ENCODE measurements at places on chromosomes 4 and X.

GRCh38 chr4:53654300-53654758, 63.0 kb upstream of the LNX1 start:
- no peak for DNase-seq

GRCh38 chr4:57104706-57105560, 5.3 kb downstream of the IGFBP7 start:
- DNase-seq: no peak

DNA sequence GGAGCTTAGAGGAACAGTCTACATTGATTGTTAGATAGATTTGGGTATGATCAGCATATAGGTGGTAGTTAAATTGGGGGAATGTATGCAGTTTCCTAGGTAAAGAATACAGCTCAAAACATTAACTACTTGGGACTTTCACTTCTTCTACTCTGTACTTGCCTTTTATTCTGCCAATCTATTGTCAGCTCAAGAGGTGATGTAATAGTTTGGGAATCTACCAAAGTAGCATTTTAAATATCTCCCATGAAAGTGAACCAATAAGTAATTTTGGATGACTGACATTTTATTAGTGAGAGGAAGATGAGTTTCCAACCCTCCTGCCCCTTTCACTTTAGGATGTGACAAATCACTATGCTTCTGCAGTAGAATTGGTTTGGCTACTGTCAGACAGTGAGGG, 43.4 kb downstream of the NUDT6 start:
- DNase-seq: no peak

DNA sequence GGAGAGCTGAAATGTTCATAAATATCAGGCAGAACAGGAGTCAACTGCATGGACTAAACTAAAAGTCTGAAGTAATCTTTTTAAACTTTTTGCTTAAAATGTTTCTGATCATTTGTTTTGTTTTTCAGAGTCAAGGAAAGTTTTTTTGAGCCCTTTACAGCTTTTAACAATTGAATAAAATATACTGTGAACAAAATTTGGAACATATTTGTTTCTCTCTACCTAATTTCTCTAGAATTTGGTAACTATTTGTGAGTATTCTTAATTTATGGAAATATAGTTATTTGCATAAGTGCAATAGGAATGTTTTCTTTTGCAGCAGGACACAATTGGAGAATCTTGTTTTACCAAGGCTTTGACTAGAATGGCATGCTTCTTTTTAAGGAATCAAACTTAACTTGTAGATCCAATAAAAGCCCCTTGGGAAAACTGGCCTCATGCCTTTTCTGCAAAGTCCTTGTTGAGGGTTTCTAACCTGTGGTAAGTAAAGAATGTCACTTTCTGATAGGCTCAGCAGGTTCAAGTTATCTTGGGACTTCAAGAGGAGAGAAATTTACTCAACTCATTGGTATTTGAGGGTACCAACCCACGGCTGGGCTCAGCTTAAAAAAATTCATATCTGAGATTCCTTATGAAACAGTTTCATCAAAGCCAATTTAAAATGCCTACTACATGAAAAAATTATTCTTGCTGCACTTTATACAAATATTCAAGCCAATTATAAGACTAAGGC, 91.5 kb downstream of the UPRT start:
- DNase-seq: no peak

DNA sequence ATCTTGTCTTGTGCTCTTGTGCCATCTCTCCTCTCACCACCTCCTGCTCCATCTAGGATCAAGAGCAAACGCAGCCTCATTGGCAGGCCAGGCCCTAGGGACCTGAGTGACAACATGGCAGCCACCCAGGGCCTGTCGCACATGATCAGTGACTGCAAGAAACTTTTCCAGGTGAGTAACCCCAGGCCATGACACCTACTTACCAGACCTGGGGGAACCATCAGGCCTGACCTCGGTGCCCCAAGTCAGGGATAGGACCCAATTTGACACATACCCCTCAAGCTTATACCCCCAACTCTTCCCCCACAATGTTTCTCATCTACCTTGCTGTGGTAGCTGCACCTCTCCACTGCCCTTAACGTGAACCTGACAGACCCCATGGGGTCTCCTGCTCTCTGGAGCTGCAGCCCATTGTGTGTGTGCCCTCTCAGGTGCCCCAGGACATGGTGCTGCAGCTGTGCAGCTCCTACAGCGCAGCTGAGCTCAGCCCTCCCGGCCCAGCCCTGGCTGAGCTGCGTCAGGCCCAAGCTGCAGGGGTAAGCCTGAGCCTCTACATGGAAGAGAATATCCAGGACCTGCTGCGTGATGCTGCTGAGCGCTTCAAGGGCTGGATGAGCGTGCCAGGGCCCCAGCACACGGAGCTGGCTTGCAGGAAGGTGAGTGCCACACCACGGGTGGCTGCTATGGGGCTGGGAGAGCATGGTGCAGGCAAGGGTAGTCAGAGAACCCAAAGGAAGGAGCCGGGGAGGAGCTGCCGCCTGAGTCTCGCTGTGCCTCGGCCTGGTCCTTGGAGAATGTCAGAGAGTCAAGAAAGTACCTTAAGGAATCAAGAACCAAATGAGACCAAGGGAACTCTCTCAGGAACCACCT, 74.8 kb downstream of the STARD8 start:
- no peak for DNase-seq
